ENCODE measurements at places on chromosomes 4 and X.

DNA sequence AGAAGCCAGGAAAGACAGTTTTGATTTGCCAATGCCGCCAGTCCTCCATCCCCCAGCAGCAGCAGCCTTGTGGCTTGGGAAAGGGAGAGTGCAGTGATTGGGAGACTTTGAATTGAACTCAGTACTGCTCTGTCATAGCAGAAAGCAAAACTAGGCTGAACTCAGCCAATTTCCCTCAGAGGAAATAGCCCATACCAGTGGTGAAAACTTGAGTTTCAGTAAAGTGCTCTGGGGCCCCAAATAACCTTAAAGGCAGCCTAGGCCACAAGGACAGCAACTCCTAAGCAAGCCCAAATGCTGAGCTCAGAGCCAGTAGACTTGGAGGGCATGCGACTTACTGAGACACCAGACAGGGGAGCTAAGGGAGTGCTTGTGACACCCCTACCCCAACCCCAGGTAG, 2.0 kb upstream of the PROM1 start:
- no peak for DNase-seq

GRCh38 chrX:17299206-17299605, 75.8 kb upstream of the NHS start:
- no peak for DNase-seq

DNA sequence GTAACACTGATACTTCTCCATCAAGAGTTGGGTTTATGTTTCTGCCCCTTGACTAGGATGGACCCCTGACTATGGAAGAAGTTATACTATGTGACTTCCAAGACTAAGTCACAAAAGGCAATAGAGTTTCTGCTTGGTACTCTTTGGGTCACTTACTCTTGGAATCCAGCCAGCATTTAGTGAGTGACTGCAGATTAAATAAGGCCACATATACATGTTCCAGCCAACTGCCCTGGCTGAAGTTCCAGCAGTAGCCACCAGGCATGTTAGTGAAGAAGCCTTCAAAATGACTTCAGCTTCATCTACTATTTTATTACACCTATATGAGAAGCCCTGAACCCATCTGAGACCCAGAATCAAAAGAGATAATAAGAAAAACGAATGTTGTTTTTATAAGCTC, 524.0 kb downstream of the DMD start:
- DNase-seq: no peak

- no peak for DNase-seq
Observed at GRCh38 chr4:166252487-166253402, 379.7 kb downstream of the TLL1 start.

- DNase-seq: no peak
Observed at GRCh38 chrX:9493936-9494335, 29.1 kb downstream of the TBL1X start.

DNA sequence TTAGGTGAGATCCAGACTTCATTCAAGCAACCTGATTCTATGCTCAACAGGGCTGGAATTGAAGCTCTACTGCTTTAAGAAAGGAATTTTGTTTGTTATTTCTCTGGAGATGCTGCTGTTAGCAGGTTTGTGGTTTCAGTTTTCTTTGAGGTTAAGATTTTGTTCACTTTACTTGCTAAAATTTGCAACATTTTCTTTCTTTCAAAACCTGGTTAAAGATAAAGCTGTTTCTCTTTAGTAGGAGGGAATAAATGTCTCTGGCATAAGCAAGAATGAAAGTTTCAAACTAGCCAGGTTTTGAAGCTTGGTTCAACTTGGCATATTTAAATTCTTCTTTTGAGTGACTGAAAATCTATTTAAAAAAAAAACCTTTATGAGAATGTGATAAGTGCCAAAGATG, 660.6 kb upstream of the NR3C2 start:
- no peak for DNase-seq

GRCh38 chr4:113576947-113577678, 184.4 kb downstream of the CAMK2D start:
- DNase-seq: no peak

GRCh38 chr4:141645611-141646340, 9.4 kb downstream of the IL15 start:
- DNase-seq: no peak

DNA sequence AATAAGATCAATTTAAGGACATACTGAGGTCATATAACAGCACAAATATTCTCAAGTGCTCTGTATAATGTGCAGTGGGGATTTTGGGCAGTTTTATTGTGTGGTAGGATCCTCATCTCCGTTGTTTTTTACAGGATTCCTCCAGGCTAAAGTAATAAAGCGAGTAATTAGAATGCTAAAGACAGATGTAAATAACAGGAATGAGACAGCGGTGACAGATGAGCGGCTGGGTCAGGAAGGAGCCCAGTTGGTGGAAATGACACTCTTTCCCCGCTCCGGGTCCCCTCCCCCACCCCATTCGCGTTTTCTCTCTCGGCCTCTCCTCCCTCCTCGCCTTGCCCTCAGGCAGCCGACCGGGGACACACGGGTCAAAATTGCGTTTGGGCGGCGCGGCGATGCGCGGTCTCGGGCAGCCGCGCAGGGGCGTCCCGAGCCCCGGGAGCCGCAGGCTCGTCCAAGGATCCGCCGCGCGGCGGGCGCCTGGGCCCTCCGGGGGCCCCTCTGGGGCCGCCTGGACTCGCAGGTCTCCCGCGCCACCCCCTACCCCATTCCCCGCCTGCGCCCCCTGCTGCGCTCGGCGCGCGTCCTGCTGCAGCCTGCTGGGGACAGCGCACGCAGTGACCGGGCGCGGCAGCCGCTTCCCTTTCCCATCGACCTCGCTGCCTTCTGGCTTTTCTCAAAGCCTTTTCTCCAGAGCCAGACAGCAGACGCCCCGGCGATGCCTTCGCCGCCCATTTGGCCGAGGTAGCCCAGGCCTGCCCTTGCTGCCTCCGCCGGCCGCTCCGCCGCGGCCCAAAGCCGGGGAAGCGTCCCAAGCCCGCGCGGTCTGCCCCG, 16.2 kb downstream of the POU4F2 start:
- DNase-seq: no peak

DNA sequence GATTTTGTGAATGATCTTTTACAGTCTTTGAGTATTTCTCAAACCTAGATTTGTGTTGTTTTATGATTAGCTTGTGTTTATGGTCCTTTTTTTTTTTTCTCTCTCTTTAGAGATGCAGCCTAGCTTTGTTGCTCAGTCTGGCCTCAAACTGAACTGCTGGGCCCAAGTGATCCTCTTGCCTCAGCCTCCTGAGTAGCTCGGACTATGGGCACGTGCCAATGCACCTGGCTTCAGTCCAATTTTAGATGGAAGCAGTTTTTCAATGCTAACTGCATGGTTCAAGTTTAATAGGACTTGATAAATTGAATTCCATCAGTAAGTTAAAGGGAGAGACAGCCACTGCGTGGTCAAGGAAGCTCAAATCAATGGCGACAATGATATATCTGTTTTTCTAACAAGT, 3.8 kb upstream of the FGG start:
- DNase-seq: no peak

GRCh38 chr4:3869174-3869572, 103.0 kb downstream of the ADRA2C start:
- DNase-seq: no peak

DNA sequence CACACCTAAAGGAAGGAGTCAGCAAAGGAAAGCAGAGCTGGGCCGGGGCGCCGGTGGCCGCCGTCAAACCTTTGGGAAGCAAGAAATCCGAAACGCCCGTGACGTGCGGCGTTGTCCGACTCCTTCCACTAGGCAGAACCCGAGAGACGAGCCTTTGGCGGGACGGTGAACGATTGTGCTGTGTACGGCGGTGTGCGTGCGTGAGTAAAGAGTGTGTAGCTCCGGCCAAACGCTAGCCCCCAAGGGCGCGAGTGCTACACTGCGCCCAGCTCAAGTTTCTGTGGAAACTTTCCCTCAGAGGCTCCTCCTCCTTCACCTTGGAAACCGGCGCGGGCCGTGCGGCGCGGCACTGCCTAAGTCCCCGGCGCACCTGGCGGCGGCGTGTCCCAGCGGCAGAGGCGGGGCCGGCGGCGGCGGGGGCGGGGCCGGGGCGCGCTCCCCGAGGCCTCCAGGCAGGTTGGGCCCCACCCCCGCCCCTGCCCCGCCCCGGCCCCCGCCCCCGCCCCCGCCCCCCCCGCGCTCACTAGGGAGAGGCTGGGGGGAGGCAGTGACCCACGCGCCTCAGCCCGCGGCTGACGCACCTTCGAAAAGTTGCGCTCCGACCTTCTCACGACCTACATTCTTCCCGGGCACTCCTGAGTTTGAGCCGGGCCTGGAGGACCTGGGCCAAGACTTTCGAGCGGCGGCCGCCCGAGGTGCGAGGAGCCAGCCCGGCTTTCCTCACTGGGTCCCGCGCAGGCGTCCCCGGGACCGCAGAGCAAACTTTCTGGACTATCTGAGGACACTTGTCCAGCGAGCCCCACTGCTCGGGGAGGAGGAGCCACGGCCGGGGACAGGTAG, at the start of gene FHIP1A:
Gene FHIP1A, plus strand, starts transcription at position 547 of the 840 bp plus-strand sequence. CDS start 157,084 bp downstream, outside the sequence.
- peak; percentile 37 for DNase-seq

- DNase-seq: no peak
Observed at GRCh38 chr4:7004331-7004730, 38.8 kb upstream of the TADA2B start.

- DNase-seq: no peak
Observed at GRCh38 chrX:88991583-88992132, 244.6 kb downstream of the CPXCR1 start.

DNA sequence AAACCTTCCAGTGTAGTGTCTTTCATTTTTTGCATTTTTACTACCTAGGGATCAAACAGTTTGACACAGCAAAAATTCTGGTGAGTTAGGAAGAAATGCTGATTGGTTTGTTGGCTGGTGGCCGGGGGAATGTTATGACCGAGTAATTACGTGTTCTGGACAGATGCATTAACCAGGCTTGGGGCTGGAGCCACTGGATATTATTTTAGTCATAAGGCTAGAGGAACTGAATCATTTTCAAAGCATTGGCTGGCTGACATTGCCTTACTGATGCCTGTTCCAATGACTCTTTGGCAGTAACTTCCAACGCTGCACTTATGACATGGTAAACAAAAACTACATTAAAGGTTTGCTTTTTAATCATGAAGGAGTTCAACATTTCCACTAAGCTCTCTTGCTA, 84.6 kb downstream of the FBXO8 start:
- no peak for DNase-seq

GRCh38 chrX:63750811-63751210, 34.2 kb downstream of the ARHGEF9 start:
- no peak for DNase-seq

GRCh38 chr4:55554453-55555030, 7.8 kb upstream of the CLOCK start:
- DNase-seq: no peak

DNA sequence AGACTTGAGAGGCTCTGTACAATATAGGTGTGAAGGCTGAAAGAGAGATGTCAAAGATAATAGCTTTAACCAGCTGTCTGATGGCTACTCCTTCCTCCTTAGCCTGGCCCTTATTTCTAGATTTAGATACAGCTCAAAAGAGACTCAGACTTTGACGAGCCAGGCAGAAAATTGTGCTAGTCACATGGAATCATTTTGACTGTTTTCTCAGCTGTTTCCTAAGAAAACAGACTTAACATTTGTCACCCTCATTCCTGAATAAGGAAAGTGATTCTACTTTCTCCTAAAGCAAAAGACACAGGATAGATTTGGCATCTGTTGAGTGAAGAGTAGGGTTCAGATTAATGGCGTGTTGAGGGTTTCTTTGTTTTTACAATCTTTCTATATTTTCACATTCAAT, 340.7 kb downstream of the DHX15 start:
- no peak for DNase-seq

DNA sequence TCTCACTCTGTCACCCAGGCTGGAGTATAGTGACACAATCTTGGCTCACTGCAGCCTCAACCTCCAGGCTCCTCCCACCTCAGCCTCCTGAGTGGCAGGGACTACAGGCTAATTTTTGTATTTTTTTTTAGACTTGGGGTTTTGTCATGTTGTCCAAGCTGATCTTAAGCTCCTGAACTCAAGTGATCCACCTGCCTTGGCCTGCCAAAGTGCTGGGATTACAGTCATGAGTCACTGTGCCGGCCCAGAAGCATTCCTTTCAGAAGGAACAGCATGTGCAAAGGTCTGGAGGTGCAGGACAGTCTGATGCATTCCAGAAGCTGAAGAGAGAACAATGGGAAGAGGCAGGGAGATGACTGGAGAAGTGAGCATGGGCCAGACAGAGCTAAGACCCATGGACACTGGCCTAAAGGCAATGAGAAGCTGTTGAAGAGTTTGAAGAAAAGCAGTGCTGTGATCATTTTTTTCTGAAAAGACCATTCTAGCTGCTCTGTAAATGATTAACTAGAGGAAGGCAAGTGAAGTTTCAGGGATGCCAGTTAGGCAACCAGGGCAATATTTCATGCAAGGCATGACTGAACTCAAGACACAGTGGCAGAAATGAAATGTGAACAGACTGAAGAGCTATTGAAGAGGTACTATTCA, 43.2 kb downstream of the MANBA start:
- DNase-seq: no peak

GRCh38 chr4:128060121-128060698, 902 bp upstream of the LARP1B start:
- no peak for DNase-seq

GRCh38 chr4:163603257-163603656, 108.8 kb downstream of the TMA16 start:
- DNase-seq: no peak

- no peak for DNase-seq
Observed at GRCh38 chr4:155539746-155540145, 126.9 kb upstream of the GUCY1A1 start.

- DNase-seq: no peak
Observed at GRCh38 chrX:11450354-11450753, 157.1 kb downstream of the AMELX start.

DNA sequence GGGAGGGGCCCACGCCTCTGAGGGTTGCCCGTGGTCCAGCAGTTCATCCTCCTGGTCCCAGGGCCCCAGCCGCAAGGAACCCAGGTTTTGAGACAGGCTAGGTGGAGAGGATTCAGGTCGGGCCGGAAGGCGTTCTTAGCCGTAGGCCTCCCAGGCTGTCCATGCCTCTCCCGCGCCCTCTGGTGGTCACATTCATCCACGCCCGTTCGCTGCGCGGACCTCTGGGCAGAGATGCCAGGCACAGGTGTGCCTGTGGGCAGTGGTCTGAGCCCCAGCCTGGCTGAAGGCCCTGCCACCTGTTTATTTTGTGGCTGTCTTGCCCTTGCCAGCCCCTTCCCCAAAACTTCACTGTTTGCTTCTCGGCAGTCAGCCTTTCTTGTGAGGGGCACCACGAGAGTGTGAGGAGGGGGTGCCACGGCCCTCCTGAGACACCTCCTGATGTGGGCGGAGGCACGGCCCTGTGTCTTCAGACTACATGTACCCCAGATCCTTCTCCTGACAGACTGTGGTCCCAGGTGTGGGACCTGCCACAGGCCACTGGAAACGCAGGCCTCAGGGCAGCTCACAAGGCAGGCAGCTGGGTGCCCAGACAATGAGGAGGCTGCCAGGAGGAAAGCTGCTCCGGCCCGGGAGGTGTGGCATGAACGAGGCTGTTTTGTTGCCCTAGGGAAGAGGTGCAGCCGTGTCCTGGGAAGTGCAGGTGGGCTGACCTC, 5.0 kb downstream of the UVSSA start:
- peak; percentile 80 for DNase-seq

- DNase-seq: no peak
Observed at GRCh38 chr4:109798866-109799265, 2.9 kb downstream of the CFI start.

GRCh38 chr4:81137446-81137845, 77.6 kb downstream of the PRKG2 start:
- no peak for DNase-seq
